Central memory CD8-positive, alpha-beta T cell (primary cell): ENCODE measurements at places on chromosomes 3 and 15.

- H3K4me3 ChIP-seq, result no peak overlapping the region
- peaks cover 13% of the 10 kb centered on the region for H3K36me3 ChIP-seq
- H3K27me3 ChIP-seq, result no peaks in the 10 kb centered on the region
- H3K4me1 ChIP-seq, result no peaks in the 10 kb centered on the region
These were observed 164.3 kb downstream of the MCTP2 start for GRCh38 chr15:94395640-94396039.

GRCh38 chr3:31420311-31420710 is 112.4 kb upstream of the STT3B start:
- peaks cover 3% of the 10 kb centered on the region for H3K36me3 ChIP-seq
- no peaks in the 10 kb centered on the region for H3K27me3 ChIP-seq
- no peak for DNase-seq
- H3K4me3 ChIP-seq, result no peak overlapping the region
- H3K27ac ChIP-seq, result no peak overlapping the region

- H3K4me3 ChIP-seq, result no peak overlapping the region
- H3K27me3 ChIP-seq, result no peaks in the 10 kb centered on the region
- no peak overlapping the region for H3K27ac ChIP-seq
These were observed 232.5 kb upstream of the POU1F1 start for GRCh38 chr3:87508921-87509320.

GRCh38 chr15:77122576-77122975 is 51.7 kb upstream of the TSPAN3 start:
- peaks cover 2% of the 10 kb centered on the region for H3K36me3 ChIP-seq
- no peaks in the 10 kb centered on the region for H3K27me3 ChIP-seq
- H3K27ac ChIP-seq, result no peak overlapping the region
- peaks cover 4% of the 10 kb centered on the region for H3K4me1 ChIP-seq

DNA sequence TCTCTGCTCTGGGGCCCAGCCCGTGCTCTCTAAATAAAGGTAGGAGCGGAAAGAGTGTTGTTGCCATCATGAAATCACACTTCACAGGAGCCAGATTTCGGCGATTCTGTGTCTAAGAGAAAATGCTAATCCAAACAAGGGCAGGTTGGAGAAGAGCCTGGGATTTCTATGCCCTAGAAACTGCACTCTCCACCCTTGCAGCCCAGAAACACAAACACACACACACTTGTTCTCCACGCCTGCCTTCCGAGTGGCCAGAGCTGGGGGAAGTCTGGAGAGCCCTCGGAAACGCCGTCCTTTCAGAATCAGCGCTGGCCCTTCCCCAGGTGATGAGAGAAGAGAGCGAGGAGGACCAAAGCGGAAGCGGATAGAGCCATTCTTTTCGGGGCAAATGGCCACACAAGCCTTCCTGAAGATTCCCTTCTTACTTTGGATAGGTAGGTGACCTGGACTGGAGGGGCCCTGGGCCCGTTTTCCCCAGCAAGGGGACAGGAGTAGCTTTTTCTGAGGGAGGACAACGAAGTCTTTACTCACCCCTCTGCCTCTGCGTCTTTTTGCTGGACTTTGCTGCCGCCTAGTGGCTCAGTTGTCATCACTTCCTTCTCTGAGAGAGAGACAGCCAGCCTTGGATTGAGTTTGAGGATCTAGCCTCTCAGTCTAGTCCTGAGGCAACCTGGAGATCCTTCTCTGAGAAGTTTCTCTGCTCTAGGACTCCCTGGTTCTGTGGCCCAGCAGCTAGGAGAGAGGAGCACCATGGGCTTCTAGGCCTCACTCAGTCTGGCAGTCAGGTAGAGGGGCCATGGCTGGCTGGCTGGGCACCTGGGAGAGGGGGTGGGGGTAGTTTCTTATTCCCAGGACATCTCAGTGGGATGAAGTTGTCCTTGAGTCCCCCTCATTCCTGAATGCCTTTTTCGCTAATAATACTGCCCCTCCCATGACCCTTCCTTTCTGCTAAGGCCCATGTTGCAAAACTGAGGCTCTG is 37.7 kb downstream of the SENP8 start:
- H3K27ac ChIP-seq, result peak overlapping the region; percentile 40
- peaks cover 5% of the 10 kb centered on the region for H3K4me1 ChIP-seq
- DNase-seq, result peak; percentile 77
- H3K36me3 ChIP-seq, result peaks cover 1% of the 10 kb centered on the region
